Stimulated activated CD4-positive, alpha-beta T cell treated with anti-CD3 and anti-CD28 coated beads, Interleukin-12 subunit alpha, Interleukin-12 subunit beta, amount 100 ng/mL, for 4 hours (primary cell): ENCODE measurements at places on chromosomes 3 and 15.

DNA sequence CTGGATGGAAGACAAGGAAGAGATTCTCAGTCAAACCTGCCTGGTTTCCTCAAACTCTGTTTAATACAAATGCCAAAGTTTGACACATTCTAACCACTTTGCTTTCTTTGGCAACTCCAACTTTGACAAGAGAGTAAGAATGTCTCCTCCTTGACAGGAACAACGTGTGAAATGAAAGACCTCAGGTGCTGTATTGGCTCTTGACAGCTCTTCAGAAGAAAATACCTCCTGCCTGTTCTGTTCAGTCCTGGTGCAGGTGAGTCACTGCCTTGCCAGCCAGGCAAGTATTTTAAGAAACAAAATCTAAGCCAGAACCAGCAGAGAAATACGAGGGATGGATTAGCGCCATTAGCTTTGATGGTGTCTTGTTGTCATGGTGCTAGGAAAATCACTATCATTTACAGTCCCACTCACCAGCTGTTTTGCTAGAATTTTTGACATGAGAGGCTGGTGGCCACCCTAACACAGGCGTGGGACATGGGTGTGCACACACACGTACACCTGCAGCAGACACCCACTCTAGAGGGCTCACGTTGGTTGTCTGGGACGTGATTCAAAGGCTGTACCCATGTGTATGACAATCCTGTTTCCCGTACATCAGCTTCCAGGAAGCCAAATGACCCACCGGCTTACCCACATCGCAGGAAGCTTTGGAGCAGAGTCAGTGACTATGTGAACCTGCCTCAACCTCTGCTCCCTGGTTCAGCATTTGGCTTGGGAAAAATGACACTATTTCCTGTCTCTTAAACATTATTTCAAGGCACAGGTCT lies 60.4 kb downstream of the CCNL1 start:
- no peak for DNase-seq

DNA sequence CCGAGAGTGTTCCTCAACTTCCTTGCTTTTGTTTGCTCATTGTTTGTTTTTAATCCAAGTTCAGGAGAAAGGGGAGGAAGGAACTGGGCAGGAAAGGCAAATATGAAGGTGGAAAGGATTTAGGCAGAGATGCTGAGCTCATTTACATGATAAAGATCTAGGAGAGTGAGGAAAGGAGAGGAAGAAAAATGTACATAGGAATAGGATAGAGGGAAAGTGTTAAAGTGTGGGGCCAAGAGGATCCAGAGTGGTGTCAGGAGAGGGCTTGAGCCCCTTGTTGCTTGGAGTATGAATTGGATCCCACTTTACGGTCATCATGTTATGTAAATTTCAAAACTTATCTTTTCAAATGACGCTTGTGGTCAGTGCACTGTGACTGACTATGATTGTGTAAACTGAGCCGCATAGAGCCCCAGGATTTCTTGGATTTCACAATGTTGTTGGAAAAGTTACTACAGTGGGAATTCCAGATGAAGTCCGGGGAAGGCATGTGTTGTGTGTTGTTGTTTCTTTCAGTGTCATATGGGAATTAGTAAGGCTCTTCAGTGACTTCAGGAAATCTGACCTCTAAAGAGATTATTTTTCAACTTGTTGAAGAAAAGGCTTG lies 15.0 kb upstream of the PLD1 start:
- DNase-seq = no peak

GRCh38 chr3:149670742-149671492 lies 13.1 kb upstream of the WWTR1 start:
- no peak for DNase-seq

DNA sequence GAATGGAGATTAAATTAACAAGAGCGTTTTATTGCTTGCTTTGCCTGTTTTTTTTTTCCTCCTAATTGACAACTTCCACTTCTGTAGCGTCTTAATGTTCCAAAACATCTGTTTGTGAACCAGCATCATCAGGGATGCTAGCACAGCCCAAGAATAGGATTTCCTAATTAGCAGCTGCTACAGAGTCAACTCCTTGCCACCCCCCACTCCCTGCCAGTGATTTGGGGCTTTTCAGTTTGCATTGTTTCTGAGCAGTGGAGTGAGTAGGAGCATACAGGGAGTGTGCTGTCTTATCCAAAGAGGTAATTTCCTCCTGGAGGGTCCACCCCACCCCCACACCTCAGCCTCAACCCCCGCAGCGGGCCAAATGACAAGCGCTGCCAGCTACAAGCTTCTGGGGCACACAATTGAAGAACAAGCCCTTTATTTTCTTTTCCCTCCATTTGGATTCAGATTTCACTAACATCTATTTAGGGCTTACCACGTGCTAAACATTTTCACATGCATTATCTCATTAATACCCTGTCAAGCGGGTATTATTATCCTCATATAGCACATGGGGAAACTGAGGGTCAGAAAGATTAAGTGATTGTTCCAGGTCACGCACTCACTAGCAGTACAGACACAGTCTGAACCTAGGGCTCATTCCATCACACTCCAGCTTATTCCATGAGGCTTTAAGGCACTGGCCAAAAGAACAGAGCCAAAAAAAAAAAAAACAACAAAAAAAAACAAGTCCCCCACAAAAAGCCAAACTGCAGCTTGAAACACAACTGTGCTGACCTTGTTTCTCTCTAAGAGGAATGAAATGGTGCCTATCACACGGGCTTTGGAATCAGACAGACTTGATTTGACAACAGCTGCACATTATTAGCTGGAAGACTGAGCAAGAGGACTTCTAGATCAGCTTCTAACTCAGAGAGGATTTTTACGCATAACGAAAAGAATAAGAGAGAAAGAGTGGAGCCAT lies 16.4 kb downstream of the HEG1 start:
- no peak for DNase-seq

GRCh38 chr15:87777054-87777561 lies 479.4 kb downstream of the NTRK3 start:
- no peak for DNase-seq

GRCh38 chr3:178949896-178950295 lies 121.7 kb downstream of the ZMAT3 start:
- no peak for DNase-seq

DNA sequence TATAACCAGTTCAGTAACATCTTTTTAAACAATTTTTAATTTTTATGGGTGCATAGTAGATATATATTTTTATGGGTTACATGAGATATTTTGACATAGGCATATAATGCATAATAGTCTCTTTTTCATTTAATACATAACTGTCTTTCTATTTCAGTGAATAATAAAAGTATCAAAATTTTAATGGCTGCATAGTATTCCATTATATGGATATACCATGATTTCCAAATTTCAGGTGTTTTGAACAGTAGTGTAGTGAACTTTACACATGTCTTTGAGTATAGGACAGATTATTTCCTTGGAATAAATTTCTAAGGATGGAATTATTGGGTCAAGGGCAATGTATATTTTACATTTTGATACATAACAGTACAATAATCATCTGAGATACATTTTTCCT lies 10.7 kb downstream of the WHAMM start:
- DNase-seq = no peak

- no peak for DNase-seq
These were observed 256.7 kb upstream of the HES1 start for GRCh38 chr3:193879099-193879863.

GRCh38 chr15:47360305-47360704 lies 357.0 kb upstream of the SEMA6D start:
- DNase-seq = no peak

DNA sequence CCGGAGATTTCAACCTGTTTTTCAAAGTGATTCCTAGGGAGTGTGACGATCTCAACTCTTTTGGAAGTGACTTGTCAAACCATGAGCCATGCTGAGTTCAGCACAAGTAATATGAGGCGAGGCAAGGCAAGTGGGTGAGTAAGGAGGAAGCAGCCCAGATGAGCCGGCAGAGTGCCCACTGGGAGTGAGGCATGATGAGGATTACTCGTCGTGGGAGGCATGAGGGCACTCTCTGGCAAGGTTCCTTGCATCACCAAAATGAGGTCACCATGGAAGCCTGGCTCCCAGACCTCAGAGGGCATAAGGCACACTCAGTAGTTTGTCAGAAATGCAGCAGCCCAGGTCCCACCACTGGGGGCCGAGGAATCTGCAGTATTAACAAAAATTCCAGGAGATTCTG lies 636.1 kb downstream of the MAGI1 start:
- no peak for DNase-seq
